Calu3 (cell line): ENCODE measurements at places on chromosomes 2 and 18. TPM values are rescaled to one million over a fixed set of nuclear protein-coding genes. Genes with fewer than 3 reads are reported as not detected.

The PROM2 gene
- 24.7 and 29.9 TPM in 2 replicates for total RNA-seq

The BZW1 gene
- total RNA-seq = 240 and 254 TPM in 2 replicates

The FBXO48 gene
- total RNA-seq = 2.4 and 2.5 TPM in 2 replicates

The SKA1 gene
- total RNA-seq = 20.3 and 22.5 TPM in 2 replicates

The C1QL2 gene
- not detected in 2 replicates for total RNA-seq

The DSC2 gene
- 31.5 and 42.4 TPM in 2 replicates for total RNA-seq

The CCDC148 gene
- 4.3 and 5.1 TPM in 2 replicates for total RNA-seq

The TXNDC2 gene
- total RNA-seq = not detected in 2 replicates

The CELF4 gene
- 5.8 and 7.8 TPM in 2 replicates for total RNA-seq

The FBXO36 gene
- 0.42 and 0.83 TPM in 2 replicates for total RNA-seq

The GNLY gene
- not detected in 2 replicates for total RNA-seq

DNA sequence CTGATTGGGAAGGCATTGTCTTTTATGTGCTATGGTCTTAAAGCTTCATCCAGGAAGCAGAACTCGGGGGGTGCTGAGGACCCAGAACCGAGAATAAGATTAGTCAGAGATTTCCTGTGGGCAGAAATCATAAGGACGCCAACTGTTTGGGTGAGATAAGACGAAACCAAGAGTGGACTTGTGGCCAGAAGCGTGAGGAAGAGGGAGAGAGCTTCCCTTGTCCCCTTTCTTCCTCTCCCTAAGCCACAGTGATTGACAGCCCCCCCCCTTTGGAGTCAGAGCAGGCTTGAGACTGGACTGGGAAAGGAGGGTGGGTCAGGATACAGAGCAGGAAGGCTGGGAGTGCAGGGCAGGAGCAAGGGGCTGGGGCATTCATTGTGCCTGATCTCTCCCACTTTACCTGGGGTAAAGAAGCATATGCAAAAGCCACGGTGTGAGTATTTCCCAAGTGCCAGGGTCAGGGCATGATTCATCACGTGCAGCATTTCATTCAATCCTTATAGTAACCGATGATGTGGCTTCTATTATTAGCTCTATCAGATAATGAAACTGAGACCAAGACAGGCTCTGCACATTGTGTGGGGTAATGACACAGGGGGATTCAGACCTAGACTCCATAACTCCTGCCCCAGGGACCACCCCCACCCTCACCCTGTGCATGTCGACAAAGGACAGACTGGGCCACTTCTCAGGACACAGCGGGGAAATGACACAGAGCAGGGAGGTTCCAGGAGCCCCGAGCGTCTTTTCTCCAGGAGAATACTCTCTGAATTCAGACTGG, 3.0 kb upstream of the IL1RN start:
- DNase-seq = peak; percentile 36

GRCh38 chr18:62377131-62377807, 52.2 kb downstream of the TNFRSF11A start:
- DNase-seq = no peak

GRCh38 chr2:54492335-54492734, 36.2 kb downstream of the SPTBN1 start:
- DNase-seq = no peak

DNA sequence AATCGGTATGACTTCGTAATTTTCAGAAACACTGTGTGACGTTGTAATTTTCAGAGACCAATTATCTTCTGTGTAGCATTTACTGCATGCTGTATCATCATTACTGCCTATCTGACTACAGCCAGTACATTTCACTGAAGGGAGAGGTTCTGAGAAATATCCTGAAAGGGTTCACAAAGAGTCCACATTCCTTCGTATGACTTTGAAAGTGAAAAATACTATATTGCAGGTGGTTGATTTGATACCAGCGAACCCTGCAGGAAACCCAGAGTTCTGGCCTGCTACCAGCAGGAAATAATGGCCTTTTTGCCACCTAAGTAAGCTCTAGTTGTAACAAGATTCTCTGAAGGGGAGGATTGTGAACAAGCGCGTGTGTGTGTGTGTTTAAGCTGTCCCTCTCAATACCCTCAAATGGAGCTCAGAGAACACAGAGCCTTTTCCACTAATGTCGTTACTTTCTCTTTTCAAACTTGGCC, 155.5 kb downstream of the ARHGAP28 start:
- no peak for DNase-seq

DNA sequence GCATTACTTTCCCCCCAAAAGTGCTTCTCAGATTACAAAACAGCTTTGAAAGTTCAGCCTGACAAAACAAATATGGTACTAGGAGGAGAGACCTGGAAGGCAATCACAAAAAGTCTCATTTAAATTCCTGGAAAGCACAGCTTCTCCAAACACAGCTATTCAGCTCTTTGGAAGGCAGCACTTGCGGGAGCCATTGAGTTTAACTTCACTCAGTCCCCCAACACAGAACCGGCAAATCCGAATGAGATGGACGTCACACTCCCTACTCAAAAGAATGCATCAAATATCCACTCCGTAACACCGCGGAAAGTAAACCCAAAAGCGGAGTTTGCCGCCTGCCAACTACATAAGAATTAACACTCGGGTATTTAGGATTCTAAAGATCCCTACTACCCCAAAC, 638 bp downstream of the ST6GAL2 start:
- no peak for DNase-seq

- DNase-seq = no peak
These were observed 14.7 kb upstream of the KCTD1 start for GRCh38 chr18:26563024-26563423.

DNA sequence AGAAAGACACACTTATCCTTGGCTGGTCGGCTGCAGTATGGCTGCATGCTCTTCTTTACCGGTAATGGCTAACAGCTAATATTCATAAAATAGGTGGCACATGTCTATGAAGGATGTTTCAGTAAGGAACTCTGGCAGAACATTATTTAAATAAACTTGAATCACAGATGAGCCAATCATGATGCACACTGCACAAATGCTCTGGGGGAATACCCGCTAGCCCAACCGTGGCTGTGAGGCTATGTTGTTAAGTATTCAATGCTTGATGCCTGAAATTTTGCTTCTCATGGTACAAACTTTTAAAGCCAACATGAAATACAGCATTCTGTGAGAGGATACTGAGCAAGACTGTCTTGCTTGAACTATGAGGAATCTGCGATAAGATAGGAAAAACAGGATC, 505.8 kb downstream of the ZEB2 start:
- DNase-seq = no peak

DNA sequence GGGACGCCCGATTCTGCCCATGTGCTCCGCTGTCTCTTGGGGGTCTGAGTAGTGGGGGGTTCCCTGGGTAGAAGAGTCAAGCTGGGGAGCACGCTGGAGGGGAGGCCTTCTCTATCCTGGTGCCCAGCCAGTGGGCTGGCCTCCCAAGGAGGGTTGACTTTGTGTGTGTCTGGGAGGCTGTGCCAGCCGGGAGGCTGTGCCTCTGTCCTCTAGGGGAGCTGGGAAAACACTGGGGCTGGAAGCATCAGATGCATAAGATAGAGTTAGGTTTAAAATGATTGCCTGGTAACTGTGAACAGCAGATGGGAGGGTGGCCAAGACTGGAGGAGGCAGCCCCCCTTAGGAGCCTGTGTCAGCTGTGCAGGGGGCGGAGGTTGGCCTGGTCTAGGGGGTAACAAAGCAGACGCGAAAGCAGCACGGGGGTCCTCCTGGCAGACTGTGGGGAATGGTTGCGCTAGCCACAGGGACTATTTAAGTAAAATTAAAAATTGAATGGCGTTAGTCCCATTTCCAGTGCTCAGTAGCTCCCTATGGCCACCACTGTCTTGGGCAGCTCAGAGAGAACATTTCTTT, 1.3 kb downstream of the ING5 start:
- DNase-seq = no peak

DNA sequence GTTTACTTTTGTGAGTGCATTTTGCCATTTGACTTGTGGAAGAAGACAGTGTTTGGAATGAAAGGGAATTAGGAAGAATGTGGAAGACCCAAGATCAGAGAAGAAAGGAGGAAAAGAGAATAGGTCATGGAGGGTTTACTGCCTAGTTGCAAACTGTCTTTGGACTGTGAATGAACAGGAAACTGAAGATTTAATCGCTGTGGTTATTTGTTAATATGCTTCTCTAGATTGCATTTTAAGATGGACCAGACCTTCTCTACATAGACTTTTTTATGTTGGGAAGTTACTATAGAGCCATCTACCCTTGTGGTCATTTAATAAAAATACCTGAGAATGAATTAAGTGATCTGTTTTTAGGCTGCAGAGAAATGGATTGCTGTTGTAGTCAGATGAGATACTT, 6.2 kb downstream of the AGPS start:
- no peak for DNase-seq

DNA sequence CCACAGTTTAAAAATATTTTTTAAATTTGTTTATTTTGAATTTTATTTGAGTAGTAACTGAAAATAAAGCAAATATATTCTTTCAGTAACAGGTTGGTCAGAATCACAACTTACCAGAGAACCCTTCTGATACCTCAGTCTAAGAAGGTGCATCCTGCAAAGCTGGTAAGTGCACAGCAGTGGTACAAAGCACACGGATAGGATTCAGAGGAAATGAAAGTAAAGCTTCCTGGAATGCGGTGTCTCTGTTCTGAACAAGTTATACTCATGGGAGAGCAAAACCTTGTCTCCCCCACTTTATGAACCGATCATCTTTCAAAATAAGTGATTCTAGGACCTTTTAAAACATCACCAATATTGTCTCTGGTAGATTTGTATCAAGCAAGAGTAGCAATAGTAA, 398.3 kb downstream of the TMX3 start:
- DNase-seq = no peak

DNA sequence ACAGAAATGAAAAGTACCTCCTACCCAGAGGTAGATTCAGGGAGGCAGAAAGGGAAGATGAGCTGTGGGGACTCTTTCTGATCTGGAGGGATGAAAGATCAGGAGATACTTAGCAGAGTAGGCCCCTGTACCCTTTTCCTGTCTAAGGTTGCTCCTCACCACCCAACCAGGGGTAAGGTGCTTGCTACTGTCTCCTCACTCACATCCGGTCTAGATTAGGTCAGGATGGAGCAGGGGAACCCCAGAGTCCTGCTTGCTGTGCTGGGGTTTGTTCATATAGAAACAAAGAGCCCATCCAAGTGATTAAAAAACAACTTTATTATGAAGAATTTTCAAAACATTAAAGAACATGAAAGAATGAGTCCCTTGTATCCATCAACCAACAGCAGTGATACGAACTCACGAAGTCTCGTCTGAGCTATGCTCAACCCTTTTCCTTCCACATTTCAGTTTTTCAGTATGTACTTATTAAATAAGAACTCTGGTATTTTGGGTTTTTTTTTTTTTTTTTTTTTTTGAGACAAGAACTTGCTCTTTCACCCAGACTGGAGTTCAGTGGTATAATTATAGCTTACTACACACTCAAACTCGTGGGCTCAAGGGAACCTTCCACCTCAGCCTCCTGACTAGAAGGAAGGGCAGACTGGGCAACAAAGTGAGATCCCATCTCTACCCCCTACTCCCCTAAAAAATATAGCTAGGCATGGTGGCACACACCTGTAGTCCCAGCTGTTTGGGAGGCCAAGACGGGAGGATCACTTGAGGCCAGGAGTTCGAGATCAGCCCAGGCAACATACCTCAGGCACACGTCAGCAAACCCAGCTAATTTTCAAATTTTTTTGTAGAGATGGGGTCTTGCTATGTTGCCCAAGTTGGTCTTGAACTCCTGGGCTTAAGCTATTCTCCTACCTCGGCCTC, 28.5 kb upstream of the MCFD2 start:
- no peak for DNase-seq

DNA sequence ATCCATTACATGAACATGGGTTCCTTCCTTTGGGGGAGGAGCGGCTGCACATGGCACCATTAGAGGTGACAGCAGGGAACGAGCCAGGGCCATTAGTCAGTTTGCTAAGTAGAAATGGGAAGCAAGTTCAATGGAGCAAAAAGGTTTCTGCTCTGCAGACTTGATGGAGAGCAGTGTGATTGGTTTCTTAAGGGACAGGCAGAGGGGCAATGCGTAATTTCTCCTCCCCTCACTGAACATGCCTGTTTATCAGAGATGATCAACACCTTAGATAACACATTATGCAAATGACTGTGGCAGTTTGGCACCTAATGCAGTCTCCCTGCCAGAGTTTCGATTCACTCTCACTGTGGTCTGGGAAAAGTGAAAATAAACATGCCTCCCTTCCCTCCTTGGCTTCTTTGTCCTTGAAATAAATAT, 414.5 kb downstream of the STK39 start:
- no peak for DNase-seq

DNA sequence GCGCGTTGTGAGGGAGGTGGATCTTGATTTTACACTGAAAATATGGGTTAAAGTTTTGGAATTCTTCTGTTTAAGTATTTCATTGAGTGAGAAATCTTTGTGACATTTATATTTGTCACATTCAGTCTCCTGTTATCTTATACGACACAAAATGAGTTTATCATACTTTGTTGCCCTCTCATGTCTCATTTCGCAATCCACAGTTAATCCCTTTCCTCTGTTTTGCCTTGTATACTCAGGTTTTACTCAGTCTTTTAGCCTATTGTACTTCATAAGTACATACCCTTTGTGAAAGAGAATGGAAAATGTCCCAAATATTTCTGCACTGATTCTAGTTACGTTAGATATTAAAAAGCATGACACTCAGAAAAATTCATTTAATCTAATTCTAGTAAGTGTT, 142.7 kb downstream of the ATP9B start:
- DNase-seq = no peak

- no peak for DNase-seq
These were observed 286.0 kb downstream of the TRIB2 start for GRCh38 chr2:13002536-13003331.

DNA sequence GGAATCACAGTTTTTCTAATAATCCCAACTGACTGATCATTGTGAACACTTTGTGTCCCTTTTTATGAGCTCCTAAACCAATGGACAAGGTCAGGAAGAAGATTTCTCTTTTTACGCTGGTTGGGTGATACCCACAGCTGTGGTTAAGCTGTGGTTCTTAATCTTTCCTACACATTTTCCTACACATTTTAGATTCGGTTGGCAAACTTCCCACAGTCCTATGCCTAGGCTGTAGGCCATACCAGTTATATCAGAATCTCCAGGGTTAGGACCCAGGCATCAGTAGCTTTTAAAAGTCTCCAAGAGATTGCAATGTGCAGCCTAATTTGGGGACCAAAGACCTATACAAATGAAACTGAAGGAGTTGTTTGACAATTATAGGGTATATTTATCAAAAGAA, 203.0 kb downstream of the SP3 start:
- DNase-seq = no peak

- no peak for DNase-seq
These were observed 16.0 kb downstream of the CD28 start for GRCh38 chr2:203722411-203722810.

- DNase-seq = no peak
These were observed 8.3 kb upstream of the YWHAQ start for GRCh38 chr2:9639000-9639602.

DNA sequence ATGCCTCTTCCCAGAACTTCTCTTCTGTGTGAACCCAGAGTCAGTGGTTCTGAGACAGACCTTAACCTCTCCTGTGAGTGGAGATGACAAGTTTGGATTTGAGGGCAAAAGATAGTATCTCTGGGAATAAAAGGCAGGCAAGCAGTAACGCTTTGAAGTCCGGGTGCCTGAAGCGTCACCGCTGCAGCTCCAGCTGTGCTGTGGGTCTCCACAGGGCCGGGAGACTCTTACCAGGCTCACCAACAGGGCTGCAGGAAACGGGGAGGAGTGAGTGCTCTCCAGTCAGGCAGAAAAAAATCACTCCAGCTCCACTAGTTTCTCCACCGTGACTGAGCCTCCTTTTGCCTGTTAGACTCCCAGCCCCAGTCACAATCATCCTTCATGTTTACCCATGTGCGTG, 79.7 kb upstream of the MAP4K4 start:
- no peak for DNase-seq
